Cerebellum (tissue), 4 donors: ENCODE measurements at places on chromosomes 7 and 10. TPM values are rescaled to one million over a fixed set of nuclear protein-coding genes. Genes with fewer than 3 reads are reported as not detected.
A peak's percentile ranks its signal among the peaks of the same experiment; 100 is the strongest.

- DNase-seq = peak; percentile 74
Observed at GRCh38 chr10:122152544-122152943, 118.6 kb upstream of the BTBD16 start.

- no peak for DNase-seq
Observed at GRCh38 chr7:137462074-137462715, 118.7 kb upstream of the PTN start.

DNA sequence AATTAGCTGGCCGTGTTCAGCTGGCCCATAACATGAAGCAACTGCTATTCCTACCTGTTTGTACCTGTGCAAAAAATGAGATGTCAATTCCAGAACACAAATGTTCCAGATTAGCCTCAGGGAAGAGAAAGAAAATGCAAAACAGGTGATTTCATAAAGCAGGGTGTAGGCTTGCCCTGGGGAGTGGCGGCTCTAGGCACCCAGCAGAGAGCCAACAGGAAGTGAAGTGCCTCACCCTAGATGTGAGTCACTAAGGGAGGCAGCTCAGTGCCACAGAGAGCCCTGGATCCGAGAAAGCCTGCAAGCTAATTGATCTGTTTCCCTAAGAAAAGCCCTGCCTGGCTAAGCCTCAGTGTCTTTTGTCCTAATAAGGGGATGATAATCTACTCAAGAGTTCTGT lies 240.0 kb downstream of the ARHGAP21 start:
- DNase-seq = no peak

The TMEM248 gene
- 50.7 TPM for total RNA-seq

- DNase-seq = no peak
Observed at GRCh38 chr10:73338801-73339368, 19.8 kb downstream of the CFAP70 start.

The PKD1L1 gene
- 0.64 TPM for total RNA-seq

The UFSP1 gene
- 2.3 TPM for total RNA-seq

DNA sequence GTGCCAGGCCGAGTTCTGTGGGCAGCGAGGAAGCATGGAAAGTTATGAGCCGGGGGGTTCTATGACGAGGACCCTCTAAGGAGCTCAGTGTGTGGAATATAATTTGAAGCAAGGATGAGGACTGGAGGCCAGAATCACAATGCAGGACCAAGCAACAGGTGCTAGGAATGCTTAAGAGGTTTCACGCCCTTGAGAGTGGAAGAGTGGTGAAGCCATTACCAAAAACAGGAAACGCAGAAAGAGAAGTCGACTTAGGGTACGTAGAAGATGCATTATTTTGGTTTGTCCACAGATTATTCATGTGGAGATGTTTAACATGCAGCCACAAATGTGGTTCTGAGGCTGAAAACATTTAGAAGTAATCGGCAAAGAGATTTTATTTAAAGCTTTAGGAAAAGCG lies 78.7 kb downstream of the PIP4K2A start:
- no peak for DNase-seq

The OPN4 gene
- not detected for total RNA-seq

- DNase-seq = no peak
Observed at GRCh38 chr7:39615350-39615975, 7.9 kb upstream of the RALA start.

The OPN1SW gene
- total RNA-seq = 0.45 TPM

GRCh38 chr10:4758256-4758655 lies 67.8 kb upstream of the AKR1E2 start:
- no peak for DNase-seq

DNA sequence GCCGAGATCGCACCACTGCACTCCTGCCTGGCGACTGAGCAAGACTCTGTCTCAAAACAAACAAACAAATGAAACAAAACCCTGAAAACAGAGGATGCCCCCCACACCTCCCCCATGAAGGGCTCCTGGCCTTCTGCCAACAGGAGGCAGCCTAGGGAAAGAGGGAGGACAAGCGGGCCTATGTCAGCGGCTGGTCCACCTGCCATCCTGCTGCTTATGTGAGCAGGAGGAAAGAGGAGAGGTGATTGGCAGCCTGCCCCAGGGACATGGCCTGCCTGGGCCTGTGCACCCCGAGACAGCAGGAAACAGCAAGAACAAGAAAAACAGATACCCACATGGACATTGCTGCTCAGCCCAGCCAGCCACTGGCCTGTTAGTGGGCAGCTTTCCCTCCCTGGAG lies 9.1 kb upstream of the ZNF316 start:
- peak; percentile 47 for DNase-seq

The CTTNBP2 gene
- total RNA-seq = 63.5 TPM

GRCh38 chr10:14837003-14837756 lies 657 bp downstream of the CDNF start:
- DNase-seq = no peak
